ENCODE measurements at places on chromosomes 2 and 18.

GRCh38 chr2:154097833-154098398, 226.2 kb downstream of the GALNT13 start:
- DNase-seq: no peak

DNA sequence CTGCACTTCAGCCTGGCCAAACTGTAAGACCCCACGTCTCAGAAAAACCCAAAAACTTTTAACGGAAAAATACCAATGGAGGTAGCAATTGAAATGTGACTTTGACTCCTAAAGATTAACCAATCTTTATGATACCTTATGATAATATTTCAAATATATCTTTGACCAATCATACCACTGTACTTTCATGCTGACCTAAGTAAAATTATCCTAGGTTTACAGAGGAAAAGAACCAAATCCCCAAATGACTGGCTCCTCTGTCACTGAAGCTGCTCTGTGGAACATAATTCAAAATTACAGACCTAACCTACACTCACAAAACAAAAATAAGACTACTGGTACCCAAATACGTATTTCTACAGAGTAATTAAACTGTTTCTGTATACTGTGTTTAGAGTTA, 7.7 kb upstream of the STPG4 start:
- DNase-seq: no peak

DNA sequence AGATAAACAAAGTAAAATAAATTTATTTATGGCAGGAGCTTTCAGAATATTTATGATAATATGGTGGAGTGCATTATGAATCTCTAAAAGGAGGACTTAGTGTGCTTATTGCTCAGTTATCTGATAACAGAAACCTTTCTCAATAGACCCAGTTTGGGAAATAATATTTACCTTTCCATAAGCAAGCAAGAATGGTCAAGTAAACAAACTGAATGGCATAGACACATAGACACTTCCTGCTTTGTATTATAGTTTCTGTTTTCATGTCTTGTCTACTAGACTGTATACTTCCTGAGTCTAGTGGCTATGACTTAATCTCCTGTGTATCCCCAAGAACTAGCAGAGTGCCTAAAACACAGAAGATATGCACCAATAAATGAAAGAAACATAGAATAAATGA, 87.8 kb downstream of the UPP2 start:
- DNase-seq: no peak

- DNase-seq: no peak
Observed at GRCh38 chr2:46837704-46838103, 77.9 kb downstream of the MCFD2 start.

GRCh38 chr18:45916302-45916701, 50.8 kb downstream of the EPG5 start:
- DNase-seq: no peak

GRCh38 chr2:86825036-86825692, 34.5 kb upstream of the CD8A start:
- no peak for DNase-seq

DNA sequence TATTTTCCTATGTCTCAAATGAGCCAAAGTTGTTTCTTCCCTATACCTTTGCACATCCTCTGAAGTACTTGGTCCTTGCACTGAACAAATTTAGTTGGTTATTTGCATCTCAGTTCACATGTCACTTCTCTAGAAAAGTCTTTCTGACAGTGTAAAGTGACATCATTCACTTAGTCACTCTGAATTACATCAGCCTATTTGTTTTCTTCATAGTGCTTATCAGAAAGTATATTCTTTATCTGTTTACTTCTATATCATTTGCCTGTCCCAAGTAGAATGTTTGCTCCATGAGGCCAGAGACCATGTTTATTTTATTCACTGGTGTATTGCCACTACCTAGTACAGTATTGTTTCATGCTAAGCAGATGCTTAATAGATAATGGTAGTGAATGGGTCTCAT, 173.7 kb downstream of the HNMT start:
- no peak for DNase-seq

- no peak for DNase-seq
Observed at GRCh38 chr2:106339609-106340008, 128.6 kb downstream of the RGPD3 start.

GRCh38 chr2:24833821-24834732, 40.9 kb downstream of the CENPO start:
- no peak for DNase-seq

DNA sequence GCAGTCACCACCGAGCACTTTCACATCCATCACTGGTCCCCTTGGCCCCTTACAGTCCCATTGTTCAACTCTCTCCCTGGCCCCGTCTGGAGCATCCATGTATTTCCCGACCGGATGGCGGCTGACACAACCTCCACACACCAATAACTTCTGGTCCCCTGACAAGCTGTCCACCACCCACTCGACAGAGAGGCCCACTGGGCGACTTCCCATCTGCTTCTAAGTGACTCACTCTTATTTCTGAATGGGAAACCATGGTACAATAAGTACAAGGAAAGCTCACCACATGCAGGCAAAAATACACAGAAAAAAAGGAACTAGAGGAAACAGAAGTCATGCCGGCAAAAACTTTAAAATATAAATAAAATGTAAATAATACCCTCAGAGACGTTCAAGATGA, 82.9 kb upstream of the RAB12 start:
- DNase-seq: no peak

Data from T-cell (primary cell).